ENCODE measurements at places on chromosomes 6 and 20.

DNA sequence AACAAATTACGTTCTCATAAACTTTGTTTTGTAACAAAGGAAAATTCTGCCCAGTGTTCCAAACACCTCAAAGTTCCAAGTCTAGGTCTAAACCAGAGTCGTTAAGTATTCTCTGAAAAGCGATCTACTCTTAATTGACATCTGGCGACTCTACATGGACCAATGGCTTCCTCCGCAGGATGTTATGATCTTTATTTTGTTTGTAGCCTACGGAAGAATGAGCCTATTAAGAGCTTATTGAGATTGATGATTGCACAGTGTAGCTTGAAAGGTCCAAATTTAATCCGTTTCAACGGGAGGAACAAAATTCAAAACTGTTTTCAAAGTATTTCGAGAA is 61.1 kb downstream of the FAM217A start:
- DNase-seq, result no peak

- no peak for DNase-seq
Measured at GRCh38 chr6:155103816-155104366, 108.8 kb downstream of the TIAM2 start.

GRCh38 chr20:20977786-20978185 is 128.4 kb downstream of the LINC00237 start:
- no peak for DNase-seq

DNA sequence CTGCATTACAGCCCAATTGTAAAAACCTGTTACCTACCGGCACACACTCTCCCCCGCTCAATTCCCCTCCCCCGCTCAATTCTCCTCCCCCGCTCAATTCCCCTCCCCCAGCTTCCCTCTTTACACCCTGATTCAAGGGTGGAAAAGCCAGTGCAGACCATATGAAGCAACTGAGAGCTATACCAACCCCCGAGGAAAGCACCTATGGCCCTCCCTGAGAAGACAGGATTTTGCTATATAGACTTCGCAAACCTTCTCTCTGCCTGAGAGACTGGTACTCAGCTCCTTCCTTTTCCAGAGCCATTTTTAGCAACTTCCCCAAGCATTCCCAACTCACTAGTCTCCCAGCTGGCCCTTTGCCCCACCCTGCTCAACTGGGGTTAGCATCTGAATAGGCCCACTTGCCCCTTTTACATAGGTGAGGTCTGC is 7.6 kb downstream of the GNAS-AS1 start:
- no peak for DNase-seq
